NCI-H510A (cell line): ENCODE measurements at places on chromosomes 7 and 10.

DNA sequence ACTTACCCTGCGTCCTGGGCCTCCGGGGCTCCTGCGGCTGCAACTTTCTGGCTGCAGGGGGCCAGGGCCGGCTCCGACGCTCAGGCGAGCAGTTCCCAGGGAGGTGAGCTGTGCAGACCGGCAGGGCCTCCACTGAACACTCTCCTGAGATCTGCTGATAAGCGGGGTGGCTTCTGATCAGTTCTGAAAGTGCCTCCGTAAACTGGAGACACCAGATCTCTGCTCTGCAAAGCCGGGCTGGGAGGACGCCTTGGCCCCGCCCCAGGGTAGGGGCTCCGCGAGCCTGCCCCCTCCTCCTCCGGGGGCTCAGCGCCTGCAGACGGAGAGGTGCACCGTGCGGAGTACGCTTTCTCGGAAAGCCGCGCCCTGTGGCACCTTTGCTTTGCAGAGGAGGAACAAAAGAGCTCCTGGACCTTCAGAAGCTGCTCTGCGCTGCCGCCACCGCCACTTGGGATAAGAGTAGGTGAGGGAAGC lies 141.3 kb upstream of the VKORC1L1 start:
- DNase-seq: no peak

GRCh38 chr7:4745971-4746919 lies 29.2 kb upstream of the AP5Z1 start:
- DNase-seq: no peak

DNA sequence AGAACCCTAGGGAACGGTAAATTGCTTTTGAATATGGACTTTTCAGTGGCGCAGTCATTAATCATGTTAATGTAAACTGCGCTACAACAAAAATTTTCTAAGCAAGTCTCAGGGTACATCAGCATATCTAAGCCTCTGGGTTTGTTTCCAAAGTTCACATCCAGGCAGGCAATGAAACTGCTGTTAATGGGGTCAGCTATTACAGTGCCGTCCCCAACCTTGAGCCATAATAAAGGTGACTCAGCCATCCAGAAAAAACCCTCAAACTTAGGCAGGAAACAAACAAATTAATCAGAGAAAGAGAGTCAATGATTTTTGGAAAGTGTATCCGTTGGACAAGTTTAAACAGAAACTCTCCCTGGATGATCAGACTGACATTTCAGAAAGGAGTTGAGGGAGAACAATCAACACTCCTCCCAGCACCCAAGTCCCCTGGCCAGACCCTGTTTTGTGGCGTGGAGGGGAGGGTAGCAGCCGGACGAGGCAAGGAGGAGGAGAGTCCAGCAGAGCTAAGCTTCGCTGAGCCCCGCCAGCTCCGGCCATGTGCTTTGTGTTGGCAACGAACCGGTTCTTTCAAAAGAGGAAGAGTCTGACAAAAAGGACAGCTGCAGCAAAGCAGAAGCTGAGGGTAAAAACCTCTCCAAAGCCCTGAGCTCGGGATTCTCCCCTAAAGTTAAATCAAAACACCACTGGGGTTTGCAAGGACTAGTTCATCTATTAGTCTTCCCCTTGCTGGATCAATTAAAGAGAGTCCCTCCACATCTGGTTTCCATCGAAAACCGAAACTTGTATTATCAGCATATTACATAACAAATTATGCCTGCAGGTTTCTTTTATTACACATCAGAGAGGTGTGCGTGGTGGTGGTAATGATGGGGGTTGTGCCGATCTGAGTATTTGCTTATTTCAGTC lies 3.6 kb downstream of the FAM53B start:
- DNase-seq: no peak

DNA sequence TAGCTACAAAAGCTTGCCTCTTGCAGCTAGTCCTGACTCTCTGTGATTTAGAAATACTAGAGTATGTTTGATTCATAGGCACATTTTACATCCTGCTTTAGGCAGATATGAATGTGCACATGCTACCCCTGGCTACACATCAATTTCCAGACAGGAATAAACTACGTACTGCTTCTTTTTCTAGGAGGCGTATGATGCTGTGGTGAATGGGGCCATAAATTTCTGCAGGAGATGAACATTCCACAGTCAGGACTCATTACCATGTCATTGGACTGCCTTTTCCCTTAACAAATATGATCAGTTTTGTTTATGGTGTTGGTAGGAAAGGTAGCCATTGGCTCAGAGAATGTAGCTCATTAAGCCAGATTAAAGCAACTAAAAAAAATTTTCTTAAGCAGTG lies 50.1 kb upstream of the IFRD1 start:
- DNase-seq: no peak

DNA sequence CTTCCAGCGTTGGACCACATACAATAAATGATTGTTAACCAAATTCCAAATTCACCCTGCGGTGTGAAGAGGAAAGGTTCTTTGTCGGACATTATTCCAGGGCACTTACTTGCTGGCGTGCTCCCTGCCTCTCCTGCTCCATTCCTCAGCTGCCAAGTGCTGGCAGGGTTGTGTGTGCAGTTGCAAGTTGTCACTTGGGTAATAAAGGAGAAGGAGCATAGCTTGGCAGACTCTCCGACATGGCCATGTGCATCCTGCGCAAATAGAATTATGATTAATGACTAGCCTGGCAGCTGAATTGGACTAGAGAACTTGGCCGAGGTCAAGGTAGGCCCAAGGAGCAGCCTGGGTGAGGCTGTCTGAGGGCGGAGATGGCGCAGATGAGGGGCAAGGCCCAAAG lies 92.3 kb upstream of the ELMO1 start:
- DNase-seq: no peak

DNA sequence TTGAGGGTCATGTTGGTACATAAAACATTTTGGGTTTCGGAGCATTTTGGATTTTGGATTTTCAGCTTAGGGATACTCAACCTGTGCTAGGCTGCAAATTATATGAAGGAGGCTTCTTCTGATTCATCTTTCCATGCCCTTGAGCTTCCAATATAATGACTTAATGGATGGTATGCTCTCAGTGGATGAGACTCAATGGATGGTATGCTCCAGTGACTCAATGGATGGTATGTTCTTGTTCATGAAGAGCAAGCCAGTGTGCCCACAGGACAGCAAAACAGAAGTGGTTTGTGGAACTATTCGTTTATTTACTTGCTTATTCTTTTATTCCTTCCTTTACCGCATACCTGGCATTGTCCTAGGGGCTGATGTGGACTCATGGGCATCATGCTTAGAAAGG lies 969.6 kb downstream of the LRMDA start:
- DNase-seq: no peak

DNA sequence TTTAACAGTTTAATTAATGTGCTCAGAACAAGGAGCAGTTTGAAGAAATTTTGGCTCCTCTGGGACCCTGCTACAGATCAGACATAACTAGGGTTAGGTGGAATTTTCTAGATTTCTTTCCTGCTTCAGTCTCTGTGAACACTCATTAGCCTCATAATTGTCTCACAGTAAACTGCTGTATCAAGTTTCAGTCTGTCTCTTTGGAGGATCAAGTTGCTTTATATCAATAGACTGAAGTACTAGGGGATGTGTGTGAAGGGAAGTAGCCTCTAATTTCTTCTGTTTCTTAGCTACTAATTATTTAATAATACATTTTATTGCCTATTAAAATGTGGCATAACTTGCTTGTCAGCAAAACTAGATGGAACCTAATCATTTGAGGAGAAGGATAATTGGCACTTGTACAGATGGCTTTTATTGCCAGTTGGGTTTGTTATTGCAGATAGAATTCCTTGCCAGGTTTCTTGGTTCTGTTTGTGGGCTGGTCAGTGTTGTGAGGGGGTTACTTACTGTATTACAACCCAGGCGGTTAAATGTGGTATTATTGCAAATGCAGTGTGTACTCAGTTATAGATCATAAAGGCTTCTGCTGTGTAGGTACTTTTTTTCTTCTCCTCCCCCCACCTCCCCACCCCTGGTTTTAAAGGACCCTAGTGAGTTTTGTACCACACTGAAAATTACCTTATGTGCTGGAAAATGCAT lies 758.0 kb downstream of the AUTS2 start:
- no peak for DNase-seq

DNA sequence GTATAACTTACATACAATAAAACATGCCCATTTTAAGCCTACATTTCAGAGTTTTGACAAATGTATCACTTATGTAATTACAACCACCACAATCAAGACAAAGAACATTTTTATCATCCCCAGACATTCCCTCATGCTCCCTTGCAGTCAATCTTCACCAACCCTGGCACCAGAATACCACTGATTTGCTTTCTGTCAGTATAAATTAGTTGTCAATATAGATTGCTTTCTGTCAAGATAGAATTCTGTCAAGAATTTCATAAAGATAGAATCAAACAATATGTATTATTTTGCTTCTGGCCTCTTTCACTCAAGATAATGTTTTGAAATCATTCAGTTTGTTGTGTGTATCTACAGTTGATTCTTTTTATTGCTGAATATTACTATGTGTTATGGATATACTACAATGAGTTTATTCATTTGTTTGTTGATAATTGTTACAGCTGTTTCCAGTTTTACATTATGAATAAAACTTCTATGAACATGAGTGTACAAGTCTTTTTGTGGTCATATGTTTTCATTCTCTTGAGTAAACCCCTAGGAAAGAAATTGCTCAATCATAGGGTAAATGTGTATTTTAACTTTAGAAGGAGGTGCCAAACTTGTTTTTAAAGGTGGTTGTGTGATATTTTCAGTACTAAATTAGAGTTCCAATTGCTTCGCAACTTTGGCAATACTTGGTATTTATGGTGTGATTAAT lies 56.9 kb downstream of the IFIT5 start:
- no peak for DNase-seq

GRCh38 chr10:133458710-133459453 lies 5.1 kb downstream of the SCART1 start:
- no peak for DNase-seq

DNA sequence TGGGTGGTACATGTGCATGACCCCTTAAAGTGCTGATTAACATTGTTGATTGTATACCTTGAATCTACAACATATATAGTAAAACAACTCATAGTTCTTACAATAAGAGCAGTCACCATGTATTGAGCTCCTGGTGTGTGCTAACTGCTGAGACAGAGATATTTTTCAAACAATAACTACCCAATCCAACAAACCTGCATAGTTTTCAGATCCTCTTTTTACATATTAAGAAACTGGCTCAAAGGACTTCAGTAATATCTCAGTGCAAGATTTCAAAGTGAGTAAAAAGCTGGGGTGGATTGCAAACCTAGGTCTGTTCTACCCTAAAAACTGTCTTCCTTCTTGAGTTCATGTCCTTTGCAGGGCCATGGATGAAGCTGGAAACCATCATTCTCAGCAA lies 272.2 kb downstream of the SNX13 start:
- DNase-seq: no peak

DNA sequence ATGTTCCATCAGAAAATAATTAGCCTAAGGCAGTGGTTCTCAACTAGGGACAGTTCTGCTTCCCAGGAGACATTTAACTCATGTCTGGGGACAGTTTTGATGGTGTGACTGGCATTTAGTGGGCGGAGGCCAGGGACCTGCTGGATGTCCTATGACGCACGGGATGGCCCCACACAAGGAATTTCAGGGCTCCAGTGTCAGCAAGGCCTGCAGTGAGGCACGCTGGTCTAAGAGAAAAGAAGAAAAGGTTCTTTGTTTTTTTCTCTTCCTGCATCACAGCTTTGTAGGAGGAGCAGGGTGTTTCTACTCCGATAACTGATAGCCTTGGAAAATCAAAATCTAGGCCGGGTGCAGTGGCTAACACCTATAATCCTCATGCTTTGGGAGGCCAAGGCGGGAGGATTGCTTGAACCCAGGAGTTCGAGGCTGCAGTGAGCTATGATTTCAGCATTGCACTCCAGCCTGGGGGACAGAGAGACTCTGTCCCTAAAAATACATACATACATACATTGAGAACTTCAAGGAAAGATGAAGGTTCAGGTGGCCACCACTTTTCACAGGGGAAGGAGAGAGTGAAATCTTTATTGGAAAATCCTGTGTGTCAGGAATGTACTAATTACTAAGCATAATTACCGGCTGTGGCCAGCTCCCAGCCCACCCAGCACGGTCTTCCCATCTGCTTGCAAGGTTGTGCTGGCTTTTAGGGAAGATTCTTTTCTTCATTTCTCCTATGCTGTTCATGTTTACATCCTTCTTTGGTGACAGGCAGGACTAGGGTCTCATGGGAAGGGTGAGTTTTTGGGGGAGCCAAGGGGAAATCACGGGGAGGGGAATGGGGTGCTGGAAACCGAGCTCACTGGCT lies 150.4 kb downstream of the ACTR3B start:
- no peak for DNase-seq

GRCh38 chr7:29877196-29877595 lies 70.9 kb downstream of the WIPF3 start:
- DNase-seq: no peak

- DNase-seq: no peak
Observed at GRCh38 chr10:119450606-119451299, 91.8 kb downstream of the RGS10 start.
